ENCODE measurements at places on chromosomes 12 and 14.

DNA sequence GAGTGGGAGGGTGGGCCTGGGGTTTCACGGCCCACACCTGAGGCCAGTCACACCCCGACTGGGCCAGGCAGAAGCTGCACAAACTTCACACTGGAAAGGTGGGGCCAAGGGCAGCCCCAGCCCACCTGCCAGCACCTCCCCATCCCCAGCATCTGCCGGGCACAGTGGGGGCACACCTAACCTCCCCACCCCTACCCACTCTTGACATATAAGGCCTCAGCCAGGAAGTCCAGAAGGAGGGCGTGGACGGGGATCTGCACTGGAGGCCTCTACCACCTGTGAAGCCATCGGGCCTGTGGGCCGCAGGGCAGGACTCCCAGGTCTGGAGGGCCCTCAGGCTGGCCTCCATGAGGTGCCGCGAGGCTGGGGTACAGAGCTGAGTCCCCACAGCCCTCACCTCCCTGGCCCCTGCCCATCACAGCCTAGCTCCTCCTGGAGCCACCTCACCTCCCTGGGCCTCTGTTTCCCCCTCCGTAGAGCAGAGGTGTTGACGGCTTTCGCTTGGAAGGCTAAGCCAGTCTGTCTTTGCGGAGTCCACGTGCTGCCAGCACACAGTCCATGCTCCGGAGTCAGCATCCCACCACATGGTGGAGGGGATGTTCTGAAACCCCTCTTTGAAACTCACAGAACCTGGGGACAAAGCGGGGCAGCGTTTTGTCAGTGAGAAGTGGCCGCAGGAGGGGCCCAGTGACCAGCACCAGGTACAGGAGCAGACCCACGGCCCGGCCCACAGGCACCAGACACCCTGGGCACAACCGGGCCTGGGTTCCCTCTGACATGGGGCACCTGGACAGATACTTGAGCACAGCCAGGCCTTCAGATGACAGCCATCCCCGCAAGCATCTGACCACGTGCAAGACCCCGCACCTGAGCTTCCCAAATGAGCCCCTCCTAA, 38.2 kb upstream of the INF2 start:
- DNase-seq, result no peak

DNA sequence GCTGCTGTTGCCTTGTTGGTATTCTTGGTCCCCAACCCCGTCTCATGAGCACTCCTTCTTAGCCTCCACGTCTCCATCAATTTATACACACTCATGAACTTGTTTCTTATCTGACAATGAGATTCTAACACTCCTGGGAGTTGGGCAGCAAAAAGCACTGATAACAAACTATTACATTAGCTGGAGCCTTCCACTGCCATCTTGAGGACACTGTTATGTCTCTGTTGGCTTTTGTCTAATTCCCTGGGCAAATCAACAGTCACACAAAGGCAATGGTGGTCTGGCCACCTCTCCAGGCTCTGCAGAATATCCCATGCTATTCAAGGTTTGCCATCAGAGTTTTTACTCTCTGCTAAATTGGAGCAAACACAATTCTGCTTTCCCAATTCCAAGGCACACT, 117.8 kb upstream of the COCH start:
- no peak for DNase-seq

GRCh38 chr12:90090929-90091651, 382.5 kb upstream of the ATP2B1 start:
- DNase-seq, result no peak

GRCh38 chr12:77954206-77954555, 123.5 kb downstream of the NAV3 start:
- no peak for DNase-seq

- DNase-seq, result no peak
Measured at GRCh38 chr12:116880213-116880816, 926 bp downstream of the HRK start.

GRCh38 chr14:92582706-92583452, 69.3 kb downstream of the RIN3 start:
- no peak for DNase-seq

- DNase-seq, result no peak
Measured at GRCh38 chr12:116432314-116432750, 126.8 kb upstream of the MAP1LC3B2 start.
